ENCODE measurements at places on chromosomes 2 and 18.

DNA sequence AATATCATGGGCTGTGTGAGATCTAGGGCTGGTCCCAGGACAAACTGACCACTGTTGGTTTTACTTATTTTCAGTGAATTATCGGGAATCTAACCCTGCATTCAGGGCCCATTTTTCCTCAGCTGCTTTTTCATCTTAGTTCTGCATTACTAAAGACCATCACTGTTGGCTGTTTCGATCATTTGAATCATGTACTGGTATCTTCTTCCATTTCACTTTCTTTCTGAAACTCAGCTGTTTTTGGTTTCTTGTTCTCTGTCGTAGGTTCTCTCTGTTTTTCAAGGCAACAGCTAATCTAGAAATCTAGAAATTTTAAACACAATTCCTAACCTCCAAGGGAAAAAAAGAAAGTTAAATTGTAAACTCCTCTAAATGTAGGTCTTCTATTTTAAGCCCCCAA is 159.9 kb upstream of the SESTD1 start:
- no peak for DNase-seq

DNA sequence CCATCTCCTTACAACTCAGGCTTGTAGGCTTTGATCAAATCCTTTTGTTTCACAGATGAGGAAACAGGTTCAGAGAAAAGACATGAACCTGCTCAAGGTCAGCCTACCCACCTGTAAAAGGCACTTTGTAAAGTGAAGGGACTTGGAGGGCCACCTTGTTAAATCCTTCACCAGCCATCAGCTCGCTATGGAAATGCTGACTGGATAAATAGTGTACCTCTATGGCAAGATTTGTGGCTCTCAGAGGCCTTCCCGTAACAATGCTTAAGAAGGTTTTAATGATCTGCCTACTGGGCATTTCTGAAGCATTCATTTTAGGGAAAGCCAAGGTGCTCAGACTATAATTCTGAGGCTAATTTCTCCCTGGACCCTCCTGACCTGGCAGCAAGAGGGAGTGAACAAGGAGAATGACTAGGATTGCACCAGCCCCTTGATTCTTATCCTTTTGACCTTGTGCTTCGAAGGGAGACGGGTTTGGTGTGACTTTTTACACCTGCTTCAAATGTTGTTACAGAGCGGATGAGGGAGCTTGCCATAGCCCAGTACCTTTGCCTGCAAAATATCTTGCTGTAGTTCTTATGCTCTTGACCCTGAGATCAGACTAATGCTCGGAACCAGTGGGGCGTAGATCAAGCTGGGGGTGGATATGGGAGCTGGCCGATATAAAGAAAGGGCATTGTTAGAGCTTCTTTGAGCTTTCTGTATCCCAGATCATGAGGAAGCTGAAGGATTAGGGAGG is 90.9 kb upstream of the CXCR4 start:
- no peak for DNase-seq

- DNase-seq: no peak
Observed at GRCh38 chr2:88866756-88867155, 175.3 kb downstream of the RPIA start.

DNA sequence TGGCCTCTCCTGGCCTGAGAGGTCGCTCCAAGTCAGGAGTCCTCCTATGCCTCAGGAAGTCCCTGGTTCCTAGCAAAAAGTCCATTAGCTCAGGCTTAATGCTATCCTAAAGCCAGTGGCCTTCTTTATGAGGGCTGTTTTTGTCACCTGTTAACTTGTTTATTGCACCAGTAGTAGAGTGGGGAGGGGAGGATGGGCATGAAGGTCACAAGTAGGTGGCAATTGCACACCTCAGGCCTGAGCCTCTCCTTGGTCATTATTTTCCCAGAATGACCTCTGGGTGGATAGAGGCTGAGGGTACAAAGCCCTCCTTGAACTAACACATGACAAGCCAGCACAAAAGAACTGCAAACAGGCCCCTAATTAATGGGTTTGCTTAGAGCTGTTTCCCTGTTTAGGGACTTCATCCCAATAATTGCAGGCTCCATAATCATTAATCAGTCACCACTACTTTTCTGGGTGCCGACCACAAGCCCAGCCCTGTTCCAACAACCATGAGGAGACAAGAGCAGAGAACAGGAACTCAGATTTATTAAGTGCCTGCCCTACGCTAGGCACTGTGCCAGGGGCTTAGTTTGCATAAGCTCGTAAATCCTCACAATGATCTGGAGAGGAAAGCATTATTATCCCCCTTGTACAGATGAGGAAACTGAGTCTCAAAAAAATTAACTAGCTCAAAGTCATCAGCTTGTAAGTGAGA is 123.0 kb upstream of the PKDCC start:
- no peak for DNase-seq

DNA sequence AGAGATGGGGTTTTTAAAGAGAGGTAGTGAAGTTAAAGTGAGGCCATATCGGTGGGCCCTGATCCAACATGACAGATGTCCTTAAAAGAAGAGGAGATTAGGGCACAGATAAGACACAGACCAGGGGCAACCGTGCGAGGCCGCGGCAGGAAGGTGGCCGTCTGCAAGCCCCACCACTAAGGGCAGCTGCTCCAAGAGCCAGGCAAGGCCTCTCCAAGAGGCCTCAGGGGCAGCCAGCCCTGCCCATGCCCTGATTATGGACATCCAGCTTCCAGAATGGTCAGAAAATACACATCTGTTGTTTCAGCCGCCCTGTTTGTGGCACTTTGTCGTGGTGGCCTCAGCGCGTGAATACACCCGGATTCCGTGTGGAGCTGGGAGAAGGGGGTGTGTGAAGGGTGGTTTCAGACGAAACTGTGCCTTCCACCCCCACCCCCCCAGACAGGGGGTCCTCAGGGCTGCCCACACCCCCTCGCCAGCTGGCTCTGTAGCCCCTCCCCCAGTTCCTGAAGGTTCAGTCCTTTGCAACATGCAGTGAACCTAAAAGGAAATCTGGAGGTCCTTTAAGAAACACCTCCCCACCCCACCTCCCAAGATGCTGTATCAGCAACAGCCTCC is 74.1 kb upstream of the SMAD7 start:
- peak; percentile 31 for DNase-seq

- DNase-seq: no peak
Observed at GRCh38 chr2:204876311-204876710, 331.0 kb downstream of the PARD3B start.

DNA sequence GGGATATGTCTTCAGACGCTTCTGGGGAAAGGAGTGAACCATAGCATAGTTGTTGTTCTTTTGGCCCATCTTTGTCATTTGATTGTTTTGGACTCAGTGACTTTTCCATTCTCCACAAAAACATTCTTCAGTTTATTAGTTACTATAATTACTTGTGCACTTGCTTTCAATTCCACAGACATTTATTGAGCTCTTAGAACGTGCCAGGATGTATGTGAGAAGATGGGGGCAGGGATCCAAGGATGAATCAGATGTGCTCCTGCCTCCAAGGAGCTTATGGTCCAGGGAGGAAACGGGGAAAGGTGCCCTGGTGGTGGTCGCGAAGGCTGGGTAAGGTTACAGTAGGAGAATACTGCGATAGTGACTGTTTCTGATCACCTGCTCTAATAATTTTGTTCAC is 6.9 kb upstream of the SLC4A3 start:
- DNase-seq: no peak

- DNase-seq: no peak
Observed at GRCh38 chr18:77366067-77366719, 116.5 kb downstream of the GALR1 start.

- no peak for DNase-seq
Observed at GRCh38 chr2:225122583-225123486, 80.6 kb upstream of the DOCK10 start.

GRCh38 chr2:16201848-16202247 is 261.5 kb downstream of the MYCN start:
- DNase-seq: no peak

DNA sequence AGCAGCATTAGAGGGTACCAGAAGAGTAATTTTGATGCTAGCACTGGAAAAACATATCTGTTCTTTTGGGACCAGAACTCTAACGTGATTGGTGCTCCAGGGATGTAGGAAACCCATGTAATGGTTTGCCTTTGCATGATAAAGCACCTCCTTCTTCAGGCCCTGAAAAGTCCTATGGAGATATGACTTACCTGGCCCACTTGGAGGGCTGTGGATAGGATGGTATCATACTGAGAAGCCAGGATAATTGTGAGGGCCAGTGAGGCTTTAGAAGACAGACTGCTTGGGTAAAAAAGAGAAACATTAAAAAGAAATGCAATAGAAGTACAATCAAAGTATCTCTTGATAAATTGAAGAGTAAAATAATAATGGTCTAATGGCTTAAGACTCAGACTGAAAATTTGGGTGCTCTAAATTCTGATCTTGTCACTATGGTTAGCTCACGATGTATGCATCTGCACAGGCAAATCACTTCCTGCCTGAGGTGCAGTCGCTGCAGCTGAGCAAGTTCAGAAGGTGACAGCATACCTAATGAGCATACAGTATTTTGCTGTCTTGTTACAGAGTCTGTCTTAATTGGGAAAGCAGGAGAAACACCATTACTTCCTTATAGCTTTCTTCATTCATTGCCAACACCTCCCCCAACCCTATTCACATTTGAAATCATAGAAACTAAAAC is 371.5 kb downstream of the NUP35 start:
- DNase-seq: no peak

- DNase-seq: no peak
Observed at GRCh38 chr2:4420032-4420431, 716.7 kb downstream of the DCDC2C start.

- DNase-seq: no peak
Observed at GRCh38 chr2:19357402-19358241, 801 bp downstream of the OSR1 start.

GRCh38 chr2:82013641-82014040 is 1709.1 kb upstream of the LRRTM1 start:
- no peak for DNase-seq

GRCh38 chr2:192194265-192194865 is 368 bp downstream of the TMEFF2 start:
- DNase-seq: peak; percentile 13

DNA sequence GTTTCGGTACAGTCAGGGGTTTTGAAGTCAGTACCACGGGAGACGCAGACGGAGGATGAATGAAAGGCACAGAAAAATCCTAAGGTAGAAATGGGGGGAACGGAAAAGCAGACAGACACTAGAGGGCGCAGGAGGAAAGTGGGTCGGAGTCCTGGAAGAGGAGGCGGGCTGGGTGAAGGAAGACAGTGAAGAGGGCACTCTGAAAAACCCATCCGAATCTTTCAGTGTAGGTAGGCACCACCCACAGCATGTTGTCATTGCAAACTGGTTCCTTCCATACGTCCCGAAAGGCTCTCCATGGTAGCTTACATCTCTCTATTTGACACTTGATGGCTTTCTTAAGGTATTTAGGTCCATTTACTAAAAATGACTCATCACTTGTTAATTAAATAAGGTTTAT is 18.5 kb upstream of the ZNF236 start:
- DNase-seq: no peak

GRCh38 chr2:10359246-10359645 is 56.5 kb downstream of the HPCAL1 start:
- DNase-seq: no peak

DNA sequence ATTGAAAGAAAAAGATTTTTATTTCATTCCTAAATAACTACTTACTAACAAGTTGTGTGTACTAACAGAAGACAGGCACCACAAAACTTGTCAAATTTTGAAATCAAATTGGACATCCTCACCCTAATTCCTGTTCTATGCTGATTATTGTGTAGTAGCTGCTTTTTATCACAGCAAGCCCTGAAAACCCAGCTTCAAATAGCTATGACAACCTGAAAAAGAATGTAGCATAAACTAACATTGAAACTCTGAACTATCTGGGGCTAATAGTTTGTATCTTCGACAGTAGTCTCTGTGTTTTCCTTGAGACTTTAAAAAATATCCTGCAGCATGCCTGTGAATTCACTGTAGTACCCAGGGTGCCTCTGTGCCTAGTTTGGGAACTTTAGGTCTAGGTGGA is 122.6 kb downstream of the WDPCP start:
- no peak for DNase-seq

DNA sequence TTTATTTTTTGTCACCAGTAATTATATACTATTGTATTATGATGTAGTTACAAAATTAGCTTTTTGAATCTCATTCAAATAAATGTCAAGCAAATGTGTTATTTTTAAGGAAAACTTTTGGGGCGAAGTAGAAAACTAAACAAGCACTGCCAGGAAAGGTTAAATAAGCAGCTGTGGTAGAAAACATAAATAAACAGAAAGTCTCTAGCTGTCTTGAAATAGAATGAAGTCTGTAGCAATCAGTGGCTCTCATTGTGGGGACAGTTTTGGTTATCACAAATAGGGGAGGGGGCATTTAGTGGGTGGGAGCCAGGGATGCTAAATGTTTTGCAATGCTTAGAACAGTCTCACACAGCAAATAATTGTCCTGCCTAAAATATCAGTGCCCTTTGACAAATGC is 3.4 kb downstream of the INSIG2 start:
- no peak for DNase-seq

DNA sequence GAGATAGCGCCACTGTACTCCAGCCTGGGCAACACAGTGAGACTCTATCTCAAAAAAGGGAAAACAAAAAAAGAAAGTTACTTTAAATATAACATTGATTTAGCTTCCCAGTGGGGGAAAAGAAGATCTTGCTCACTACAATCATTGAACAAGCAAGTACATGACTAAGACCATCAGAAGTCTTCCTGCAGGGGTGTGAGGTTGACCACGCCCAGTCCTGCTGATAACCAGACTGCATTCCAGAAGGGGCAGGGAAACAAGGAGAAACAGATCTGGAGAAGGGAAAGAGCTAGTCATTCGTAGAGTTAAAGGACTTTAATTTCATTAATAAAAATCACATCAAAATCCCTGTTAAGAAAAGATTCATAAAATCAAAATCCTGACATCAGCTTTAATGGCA is 77.5 kb downstream of the EPHA4 start:
- no peak for DNase-seq

- peak; percentile 6 for DNase-seq
Observed at GRCh38 chr2:103161456-103162289, 399.8 kb downstream of the TMEM182 start.

GRCh38 chr2:160482673-160483072 is 10.9 kb downstream of the RBMS1 start:
- peak; percentile 31 for DNase-seq

DNA sequence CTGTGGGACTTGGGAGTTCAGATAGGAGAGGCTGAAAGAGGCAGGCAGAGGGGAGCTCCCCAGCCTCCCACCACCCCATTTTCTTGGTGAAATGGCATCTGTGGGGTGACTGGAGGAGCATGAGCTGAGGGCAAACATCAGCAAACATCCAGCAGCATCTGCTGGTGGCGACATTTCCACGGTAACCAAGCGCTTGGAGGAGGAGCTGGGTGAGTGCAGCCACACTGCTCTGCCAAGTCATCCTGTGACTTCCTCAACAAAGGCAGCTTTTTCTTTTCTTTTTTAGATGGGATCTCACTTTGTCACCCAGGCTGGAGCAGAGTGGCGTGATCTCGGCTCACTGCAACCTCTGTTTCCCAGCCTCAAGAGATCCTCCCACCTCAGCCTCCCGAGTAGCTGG is 5.6 kb downstream of the TXNL4A start:
- DNase-seq: no peak

DNA sequence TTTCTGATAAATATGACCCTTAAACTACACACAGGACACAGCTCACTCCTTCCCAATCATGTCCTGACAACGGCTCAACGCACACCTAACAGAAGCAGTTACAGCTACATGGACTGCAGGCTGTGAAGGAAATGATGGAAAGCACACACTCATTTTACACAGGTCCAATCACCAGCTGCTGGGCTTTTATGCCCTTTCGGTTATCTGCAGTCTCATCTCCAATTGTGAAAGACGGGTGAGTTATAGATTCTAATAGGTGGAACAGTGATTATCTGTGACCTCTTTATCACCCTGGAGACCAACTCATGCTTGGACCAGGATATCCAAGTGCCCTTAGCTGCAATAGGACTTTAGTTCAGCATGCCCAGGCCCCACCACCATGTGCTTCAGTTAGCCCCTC is 110.4 kb upstream of the CREB1 start:
- no peak for DNase-seq

- no peak for DNase-seq
Observed at GRCh38 chr2:161104054-161104553, 56.1 kb upstream of the TANK start.

Measured in NCI-H524 treated with DMSO at 0.1 percent for 48 hours (cell line).